ENCODE measurements at places on chromosomes 7 and 10.

GRCh38 chr7:15675379-15675778, 11.1 kb downstream of the MEOX2 start:
- H3K27me3 ChIP-seq = no peaks in the 10 kb centered on the region
- no peak overlapping the region for H3K4me3 ChIP-seq
- H3K36me3 ChIP-seq = no peaks in the 10 kb centered on the region
- DNase-seq = no peak

DNA sequence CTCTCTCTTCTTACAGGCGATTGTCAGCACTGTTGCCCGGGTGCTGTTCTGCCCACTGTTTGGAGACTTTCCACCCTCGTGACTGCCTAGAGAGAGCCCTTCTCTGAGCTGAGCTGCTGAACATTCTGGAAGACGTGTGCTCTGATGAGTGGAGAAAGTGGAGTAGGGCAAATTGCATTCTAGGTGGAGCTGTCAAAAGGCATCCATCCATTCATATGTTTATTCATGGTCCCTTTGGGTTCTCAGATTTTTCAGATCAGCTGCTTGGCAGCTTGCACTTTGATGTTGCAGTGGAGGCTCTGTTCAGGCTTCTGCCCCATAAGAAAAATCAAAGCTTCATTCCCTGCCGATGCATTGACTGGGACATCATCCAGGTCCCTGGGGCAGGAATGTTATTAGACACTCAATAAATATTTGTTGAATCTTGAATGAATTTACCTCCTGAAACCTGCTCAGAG, 120.7 kb upstream of the EEPD1 start:
- H3K36me3 ChIP-seq = no peaks in the 10 kb centered on the region
- peaks cover 3% of the 10 kb centered on the region for H3K4me1 ChIP-seq
- H3K27me3 ChIP-seq = no peaks in the 10 kb centered on the region

- peaks cover 31% of the 10 kb centered on the region for H3K4me1 ChIP-seq
- H3K36me3 ChIP-seq = no peaks in the 10 kb centered on the region
- peak overlapping the region; percentile 49 for H3K27ac ChIP-seq
- DNase-seq = no peak
Observed at GRCh38 chr7:74044366-74045350, 16.7 kb downstream of the ELN start.

DNA sequence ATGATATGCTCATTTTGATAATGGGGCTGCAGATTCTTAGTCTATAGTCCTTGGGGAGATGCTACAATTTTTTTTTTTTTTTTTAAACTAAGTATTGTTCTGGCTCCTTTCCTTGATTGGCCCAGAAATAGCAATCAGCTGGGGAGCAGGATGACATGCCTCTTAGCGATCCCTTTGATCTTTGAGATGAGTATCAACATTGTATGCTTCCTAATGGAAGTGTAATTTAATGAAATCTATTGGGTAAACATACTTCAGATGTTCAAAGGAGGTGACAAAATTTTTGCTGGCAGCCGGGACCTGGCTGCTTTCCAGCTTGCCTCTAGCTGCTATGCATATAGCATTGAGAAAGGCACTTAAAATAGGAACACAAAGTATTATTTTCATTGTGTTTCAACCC, 43.5 kb downstream of the VTI1A start:
- H3K27ac ChIP-seq = no peak overlapping the region
- peaks cover 4% of the 10 kb centered on the region for H3K4me1 ChIP-seq
- H3K36me3 ChIP-seq = no peaks in the 10 kb centered on the region
- H3K4me3 ChIP-seq = no peak overlapping the region
- H3K27me3 ChIP-seq = no peaks in the 10 kb centered on the region
- no peak for DNase-seq

GRCh38 chr7:152674860-152675758, 832 bp downstream of the XRCC2 start:
- H3K4me1 ChIP-seq = peaks cover 27% of the 10 kb centered on the region
- peak overlapping the region; percentile 69 for H3K4me3 ChIP-seq
- H3K36me3 ChIP-seq = no peaks in the 10 kb centered on the region
- no peaks in the 10 kb centered on the region for H3K27me3 ChIP-seq

GRCh38 chr7:27177795-27178320, 3.7 kb upstream of the HOXA10 start:
- no peak overlapping the region for H3K27ac ChIP-seq
- H3K27me3 ChIP-seq = peaks cover 57% of the 10 kb centered on the region
- DNase-seq = no peak
- H3K36me3 ChIP-seq = no peaks in the 10 kb centered on the region
- H3K4me3 ChIP-seq = no peak overlapping the region

DNA sequence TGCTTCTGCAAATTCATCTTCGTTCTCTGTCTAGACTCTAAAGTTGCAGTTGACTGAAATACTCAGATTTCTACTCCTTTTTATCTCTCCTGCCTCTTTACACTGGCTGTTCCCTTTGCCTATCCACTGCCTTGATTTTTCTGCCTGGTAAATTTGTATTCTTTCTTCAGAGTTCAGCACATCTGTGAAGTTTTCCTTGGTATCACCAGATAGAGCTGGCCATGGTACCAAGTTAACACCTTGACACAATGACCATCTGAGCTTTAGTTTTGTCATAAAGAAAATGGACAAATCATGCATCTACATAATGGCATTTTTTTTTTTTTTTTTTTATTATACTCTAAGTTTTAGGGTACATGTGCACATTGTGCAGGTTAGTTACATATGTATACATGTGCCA, 143.0 kb downstream of the PPP1R3A start:
- no peak for DNase-seq
- no peak overlapping the region for H3K4me3 ChIP-seq
- no peaks in the 10 kb centered on the region for H3K36me3 ChIP-seq
- no peak overlapping the region for H3K27ac ChIP-seq
- no peaks in the 10 kb centered on the region for H3K27me3 ChIP-seq
- H3K4me1 ChIP-seq = no peaks in the 10 kb centered on the region

GRCh38 chr10:77299320-77299719, 338.3 kb downstream of the KCNMA1 start:
- no peaks in the 10 kb centered on the region for H3K36me3 ChIP-seq
- H3K27me3 ChIP-seq = no peaks in the 10 kb centered on the region
- H3K4me1 ChIP-seq = peaks cover 20% of the 10 kb centered on the region
- no peak for DNase-seq

DNA sequence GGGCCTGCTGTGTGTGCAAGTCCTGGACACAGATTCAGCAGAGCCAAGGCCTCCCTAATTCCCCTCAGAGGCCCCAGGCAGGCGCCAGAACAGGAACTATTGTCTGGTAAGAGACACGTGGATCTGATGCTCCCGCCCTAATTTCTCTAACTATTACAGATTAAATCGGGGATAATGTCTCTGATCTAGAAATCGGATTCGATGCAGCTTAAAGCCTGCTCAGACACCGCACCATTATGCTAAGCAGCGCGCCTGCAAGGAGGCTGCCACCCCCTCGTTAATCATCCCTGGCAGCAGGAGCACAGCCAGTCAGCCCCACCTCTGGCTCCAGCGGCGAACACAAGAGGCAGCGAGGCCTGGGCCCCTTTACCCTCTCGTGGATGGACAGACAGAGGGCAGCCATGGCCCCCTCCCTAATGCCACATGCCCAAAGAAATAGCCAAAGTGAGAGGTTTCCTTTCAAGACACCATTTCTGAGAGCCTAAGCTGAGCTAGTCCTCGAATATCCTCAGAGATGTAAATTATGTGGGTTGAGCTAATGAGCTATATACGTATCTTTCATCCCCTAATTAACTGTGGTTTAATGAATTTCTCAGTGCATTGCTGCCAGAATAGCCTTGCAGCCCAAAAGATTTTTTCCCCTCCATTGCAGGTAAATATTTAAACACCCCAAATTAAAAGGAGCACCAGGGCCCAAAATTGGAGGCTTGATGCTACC, 122.1 kb downstream of the GRID1 start:
- H3K27ac ChIP-seq = no peak overlapping the region
- H3K4me3 ChIP-seq = no peak overlapping the region
- no peak for DNase-seq
- no peaks in the 10 kb centered on the region for H3K36me3 ChIP-seq
- H3K4me1 ChIP-seq = no peaks in the 10 kb centered on the region

Measured in esophagus squamous epithelium (tissue), 5 donors.